GM12865 (cell line): ENCODE measurements at places on chromosomes 11 and 22.
A peak's percentile ranks its signal among the peaks of the same experiment; 100 is the strongest.

DNA sequence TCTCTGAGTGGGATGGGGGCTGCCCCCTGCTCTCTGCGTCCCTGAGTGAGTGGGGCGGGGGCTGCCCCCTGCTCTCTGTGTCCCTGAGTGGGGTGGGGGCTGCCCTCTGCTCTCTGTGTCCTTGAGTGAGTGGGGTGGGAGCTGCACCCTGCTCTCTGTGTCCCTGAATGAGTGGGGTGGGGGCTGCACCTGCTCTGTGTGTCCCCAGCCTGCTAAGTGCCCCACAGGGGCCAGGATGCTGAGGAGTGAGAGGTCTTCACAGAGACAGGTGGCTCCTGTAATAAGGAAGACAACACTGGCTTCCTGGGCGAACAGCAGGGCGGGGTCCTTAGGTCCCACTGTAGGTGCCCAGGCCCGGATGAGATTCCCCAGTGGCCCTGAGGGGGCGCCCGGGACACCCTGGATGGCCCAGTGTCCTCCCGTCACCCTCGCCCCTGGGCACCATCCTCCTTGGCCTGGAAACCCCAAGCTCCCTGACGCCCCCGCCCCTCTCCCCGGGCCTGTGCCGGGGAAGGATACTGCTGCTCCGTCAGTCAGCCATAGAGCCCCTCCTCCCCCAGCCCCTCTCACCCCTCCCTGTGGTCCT is 3.8 kb upstream of the CCDC188 start:
- DNase-seq, result no peak

- DNase-seq, result peak; percentile 6
Measured at GRCh38 chr11:76382209-76382608, 1.1 kb downstream of the GVQW3 start.

DNA sequence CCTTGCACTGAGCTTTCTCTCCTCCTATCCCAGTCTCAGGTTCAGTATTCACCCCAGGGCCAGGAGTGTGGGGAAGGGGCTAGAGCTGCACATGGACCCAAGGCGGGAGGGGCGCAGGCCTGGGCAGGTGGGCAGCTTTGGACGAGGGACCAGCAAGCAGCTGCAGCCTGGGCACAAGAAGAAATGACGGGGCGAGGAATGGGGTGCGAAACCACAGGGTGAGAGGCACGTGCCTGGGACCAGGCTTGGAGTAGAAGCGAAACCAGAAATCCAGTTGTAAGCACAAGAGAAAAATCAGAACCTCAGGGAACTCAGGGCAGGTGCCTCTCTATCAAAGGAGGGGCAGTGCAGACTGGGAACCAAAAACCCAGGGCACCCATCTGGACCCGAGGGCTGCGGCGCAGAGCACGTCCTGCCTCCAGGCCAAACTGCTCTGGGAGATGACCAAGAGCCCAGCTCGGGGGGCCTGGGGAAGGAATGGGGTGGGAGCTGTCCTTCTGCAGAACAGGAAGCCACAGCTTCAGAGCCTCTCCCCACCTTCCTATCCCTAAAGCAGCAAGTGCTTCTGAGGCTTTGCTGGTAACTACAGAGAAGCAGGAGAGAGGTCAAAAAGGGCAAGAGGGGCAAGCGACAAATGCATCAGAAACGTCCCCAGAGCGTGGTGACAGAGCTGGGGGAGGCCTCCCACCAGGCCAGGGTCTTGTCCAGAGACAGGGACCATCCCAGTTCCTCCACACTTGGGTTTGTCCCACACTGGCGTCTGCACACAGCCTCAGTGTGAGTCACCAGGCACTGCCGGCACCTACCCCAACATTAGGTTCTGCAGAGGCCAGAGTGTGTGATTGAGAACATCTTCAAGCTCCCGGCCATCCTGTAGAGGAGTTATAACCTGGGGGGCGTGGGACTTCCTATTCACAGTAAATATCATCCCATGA is 18.3 kb upstream of the TMPRSS4 start:
- DNase-seq, result no peak

- no peak for DNase-seq
Measured at GRCh38 chr22:27580311-27580897, 221.2 kb downstream of the MN1 start.

DNA sequence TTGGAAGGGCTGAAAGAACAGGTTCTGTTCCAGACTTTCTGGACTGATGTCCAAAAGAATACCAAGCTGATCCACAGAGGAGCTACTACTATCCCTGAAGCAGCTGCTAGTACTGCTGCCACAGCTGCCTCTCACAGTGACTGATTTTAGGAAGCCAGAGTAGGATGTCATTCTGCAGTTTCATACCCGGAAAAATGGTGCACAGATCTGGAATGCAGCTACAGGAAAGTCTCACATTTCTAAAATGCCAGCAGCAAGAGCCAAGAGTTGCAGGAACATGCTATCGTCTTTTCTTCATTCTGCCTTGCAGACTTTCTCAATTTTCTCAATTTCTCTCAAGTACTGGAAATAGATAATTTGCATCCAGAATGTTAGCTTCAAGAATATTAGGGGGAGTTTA is 19.4 kb upstream of the CCDC179 start:
- no peak for DNase-seq

GRCh38 chr11:16081382-16082094 is 274.8 kb downstream of the SOX6 start:
- no peak for DNase-seq

DNA sequence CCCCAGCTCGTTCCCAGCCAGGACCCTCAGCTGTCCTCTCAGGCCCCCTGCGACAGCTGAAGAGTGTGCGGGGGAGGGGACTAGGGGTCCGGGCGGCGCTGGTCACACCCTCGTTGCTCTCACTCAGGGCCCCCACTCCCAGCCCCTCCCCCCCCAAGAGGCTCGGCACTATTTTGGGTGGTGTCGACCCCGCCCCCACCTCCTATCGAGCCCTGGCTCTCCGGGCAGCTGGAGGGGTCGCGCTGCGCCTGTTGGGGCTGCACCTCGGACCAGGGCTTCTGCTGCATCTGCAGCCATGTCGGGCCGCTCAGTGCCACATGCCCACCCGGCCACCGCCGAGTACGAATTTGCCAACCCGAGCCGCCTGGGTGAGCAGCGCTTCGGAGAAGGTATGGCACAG is at the start of gene HSPB2:
HSPB2 (plus strand) TSS at position 200 of the 400 bp plus-strand sequence; CDS start at position 296, 96 bp downstream.
- DNase-seq, result no peak

DNA sequence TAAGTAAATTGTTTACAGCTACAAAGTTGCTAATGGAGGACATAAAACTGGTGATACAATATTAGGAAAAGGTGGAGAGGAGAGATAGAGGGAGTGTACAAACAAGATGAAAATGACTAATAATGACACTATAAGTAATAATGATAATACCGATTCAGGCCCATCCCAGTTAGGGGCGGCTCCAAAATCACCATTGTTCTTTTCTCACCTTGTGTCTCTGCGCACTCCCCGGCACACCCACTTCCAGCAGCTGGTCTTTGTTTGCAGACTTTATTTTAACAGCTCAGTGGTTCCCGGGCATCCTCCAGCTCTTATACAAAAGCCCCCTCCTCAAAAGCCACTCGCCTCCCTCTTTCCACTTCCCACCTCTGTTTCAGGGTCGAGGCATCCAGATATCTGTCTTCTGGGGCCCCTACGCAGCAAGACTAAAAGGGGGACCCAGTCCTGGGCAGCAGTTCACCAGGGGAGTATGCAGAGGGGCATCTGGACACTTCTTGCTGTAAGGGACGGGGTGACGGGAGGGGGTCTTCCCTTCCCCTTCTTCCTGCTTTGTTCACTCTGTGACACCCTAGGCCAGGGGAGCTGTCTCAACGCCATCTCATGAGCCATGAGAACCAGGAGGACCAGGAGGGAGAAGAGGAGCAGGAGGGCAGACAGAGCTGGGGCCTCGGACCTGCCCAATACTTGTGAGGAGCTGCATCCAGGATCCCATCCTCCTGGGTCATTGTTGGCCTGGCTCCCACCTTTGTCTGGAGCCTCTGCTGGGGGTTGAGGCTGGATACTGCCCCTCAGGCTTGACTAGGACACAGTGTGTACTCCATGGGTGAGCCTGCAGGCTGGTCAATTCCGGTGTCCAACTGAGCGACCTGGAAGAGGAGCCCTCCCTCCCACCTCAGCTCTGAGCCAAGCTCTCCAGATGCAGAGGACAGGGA is 2.7 kb downstream of the APOL2 start:
- no peak for DNase-seq
